ENCODE measurements at places on chromosomes 16 and 17.

DNA sequence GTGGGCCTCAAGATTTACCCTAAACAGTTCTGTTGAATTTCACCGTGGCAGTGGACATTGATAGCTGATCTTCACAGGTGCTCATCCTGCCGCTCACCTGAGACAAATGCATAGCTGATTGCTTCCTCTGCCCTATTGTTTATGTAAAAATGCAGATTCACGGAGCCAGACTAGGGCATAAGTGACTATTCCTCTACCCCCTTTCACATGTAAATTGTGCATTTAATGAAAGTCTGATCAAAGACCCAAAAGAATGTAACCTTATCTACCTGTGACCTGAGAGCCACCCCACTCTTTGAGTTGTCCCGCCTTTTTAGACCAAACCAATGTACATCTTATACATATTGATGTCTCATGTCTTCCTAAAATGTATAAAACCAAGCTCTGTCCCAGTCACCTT lies 312.4 kb upstream of the CDH5 start:
- no peak for DNase-seq

GRCh38 chr17:41962768-41963434 lies 3.7 kb upstream of the CNP start:
- peak; percentile 47 for DNase-seq

- DNase-seq: peak; percentile 77
Measured at GRCh38 chr17:13428611-13429042, 173.1 kb downstream of the HS3ST3A1 start.

DNA sequence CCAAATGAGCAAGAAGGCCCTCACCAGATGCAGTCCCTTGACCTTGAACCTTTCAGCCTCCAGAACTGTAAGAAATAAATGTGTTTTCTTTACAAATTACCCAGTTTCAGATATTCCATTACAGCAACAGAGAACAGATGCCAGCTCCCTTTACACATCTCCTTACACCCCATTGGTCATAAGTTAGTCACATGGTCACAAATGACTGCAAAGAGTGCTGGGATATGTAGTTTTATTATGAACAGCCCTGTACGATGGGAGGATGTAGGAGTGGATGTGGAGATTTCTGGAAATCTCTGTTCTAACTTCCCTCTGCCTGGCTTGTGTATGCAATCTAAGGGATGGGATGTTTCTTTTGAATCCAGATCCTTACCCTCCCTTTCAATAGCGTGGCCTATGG lies 13.3 kb upstream of the RPL38 start:
- peak; percentile 38 for DNase-seq

DNA sequence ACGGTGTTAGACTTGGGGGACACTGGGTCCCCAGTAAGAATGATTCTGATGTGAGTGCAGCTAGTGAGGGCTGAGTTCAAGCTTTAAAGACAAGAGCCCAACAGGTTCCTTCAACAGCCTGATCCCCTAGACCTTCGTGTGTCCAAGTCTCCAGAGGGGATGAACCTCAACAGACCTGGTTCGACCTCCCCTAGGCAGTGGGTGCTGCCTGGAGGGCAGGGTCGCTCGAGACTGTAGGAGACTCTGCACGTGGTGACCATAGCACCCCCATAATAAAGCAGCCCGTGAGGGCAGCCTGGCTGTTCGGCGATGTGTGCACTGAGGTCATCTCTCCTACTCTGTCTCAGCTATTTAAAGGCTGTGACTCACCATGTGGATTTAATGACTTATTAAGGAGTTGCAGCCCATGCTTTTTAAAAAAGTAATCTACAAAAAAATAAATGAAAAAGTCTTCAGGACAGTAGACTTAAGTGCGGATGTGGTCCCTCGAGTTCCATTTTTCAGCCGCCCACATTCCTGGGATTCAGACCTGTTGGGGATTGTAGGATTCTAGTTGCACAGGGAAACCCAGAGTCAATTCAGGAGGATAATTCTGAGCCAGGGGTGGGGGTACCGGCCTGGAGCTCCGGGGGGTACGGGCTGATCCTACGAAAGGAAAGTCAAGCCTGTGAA lies 23.4 kb upstream of the METRNL start:
- peak; percentile 80 for DNase-seq

DNA sequence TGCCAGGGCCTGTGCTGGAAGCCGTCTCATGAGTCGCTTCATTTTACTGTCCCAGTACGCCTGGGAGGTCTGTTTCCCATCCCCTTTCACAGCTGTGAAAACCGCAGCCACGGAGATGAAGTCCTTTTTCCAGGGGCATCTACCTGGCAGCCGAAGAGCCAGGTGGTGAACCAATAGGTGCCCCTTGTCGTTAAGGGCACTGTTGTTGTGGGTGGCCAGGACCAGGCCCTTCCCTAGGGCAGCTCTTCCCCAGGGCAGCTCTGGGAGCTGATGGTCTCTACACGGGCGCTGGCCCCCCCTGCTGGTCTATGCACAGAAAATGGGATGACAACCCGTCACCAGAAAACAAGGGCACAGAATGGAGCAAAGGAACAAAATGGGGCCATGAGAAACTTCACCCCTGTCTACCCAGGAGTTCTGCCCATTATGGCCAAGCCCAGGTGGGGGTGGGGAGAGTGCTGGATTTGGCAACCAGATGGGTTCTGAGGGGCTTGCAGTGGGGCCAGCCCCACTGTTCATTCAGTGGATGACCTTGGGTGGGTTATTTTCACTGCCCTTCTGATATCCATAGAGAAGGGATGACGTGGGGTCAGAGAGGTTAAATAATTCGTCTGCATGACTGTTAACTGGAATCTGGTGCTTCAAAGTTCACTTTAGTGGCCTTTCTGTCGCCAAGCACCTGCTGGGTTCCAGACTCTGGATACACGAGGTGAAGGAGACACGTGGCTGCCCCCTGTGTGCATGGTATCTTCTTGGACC lies 11.5 kb downstream of the RMI2 start:
- DNase-seq: peak; percentile 62

DNA sequence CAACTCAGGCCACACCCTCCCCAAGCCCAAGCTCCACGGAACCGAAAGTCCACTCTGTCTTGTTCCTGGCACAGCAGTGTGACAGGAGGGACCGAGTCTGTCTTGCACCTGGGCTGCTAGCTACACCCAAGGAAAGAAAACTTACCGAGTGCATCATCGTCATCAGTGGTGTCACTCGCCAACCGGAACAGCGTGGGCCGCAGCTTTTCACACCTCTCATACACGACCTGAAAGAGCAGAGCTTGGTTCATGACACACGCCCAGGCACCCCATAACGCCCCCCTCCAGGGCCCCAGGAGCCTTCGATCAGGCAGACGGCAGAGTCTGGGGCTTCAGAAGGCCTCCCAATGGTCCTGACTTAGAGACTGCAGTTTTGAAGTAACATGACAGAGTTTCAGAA lies 27.5 kb downstream of the GGA2 start:
- no peak for DNase-seq

- no peak for DNase-seq
Measured at GRCh38 chr16:50151756-50152155, 1.4 kb upstream of the TENT4B start.

DNA sequence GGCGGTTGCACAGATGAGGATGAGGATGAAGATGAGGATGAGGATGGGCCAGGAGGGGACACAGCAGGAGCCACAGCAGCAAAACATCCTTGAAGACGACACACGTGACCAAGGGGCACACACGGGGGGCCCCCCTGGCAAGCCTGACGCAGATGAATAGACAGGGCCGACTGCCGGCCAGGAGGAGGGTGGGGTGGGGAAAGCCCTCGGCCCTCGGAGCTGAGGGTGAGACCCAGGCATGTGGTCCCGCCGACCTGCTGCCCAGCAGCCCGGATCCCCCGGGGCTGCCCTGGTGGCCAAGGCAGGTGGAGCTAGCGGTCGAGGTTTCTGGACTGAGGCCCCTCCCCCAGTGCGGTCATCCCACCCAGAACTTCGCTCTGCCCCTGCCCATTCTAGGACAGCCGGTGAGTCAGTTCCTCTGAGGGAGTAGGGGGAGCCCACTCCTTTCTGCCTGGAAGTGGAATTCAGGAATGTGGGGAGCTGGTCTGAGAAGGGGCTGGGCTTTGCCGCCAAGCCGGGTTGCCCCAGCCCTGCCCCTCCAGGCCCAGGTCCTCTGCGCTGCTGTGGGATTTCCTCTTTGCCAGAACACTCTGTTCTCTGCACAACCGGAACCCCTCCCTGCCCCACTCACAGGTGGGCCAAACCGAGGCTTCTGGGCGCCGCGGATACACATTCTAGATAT lies 9.9 kb downstream of the CYGB start:
- peak; percentile 68 for DNase-seq

DNA sequence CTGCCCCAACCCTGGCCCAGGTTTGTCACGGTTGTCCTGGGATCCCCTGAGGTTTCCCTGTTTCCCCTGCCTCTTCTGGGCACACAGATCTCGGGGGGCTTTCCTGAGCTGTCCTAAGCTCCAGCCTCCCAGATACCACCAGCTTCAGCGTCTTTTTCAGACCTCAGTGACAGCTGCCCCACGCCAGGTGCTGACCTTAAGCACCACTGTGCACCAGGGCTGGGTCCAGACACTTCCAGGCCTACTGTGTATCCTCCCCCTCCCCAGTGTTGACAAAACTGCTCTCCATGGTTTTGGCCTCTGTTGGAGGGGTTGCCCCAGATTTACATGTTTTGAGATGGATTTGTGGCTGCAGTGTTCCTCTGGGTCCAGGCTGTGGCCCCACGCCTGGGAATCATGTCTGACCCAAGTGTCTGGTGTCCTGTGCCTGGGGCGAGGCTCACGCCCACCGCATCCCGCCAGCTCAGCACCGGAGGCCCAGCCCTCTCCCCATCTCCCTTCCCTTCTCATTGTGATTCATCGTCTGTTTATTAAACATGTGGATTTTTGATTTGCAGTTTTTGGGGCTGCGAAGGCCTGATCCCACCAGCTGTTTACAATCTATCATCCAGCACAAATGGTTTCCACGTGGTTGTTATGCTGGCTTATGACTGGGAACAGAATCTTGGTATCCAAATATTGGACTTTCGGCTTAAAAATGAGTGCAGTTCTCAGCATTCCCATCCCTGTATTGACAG lies 82.1 kb downstream of the METRNL start:
- DNase-seq: peak; percentile 82

DNA sequence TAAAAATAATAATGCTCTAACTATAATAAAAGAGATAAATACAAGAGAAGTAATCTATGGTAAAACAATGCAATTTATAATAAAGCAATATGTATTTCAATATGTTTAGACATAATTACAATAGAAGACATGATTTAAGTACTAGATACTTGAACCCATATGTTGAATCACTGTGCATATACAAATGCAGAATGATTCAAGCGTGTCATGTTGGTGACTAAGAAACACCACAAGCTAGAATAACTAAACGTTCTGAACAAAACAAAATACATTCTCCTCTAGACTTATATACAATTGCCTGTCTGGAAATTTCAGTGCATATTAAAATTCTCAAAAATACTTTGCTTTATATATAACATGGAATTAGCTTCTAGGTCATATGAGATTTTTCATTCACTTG lies 11.2 kb downstream of the TADA2A start:
- peak; percentile 38 for DNase-seq

DNA sequence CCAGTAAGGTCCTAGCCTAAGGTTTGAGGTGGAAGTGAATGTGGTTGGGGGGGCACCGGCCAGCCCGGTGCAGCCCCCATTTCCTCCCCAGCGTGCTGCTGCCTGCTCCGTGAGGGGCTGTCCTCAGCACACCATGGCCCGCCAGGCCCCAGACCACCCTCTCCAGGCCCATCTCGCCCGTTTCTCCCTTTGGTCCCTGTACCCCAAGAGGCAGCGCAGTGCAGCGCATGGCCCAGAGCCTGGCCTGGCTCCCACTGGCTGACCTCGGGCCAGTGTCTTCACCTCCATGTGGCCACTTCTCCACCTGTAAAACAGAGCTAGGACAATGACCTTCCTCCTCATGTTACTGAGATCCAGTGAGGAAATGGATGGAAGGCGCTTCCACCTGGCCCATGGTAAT lies 170.0 kb upstream of the GSE1 start:
- DNase-seq: no peak

DNA sequence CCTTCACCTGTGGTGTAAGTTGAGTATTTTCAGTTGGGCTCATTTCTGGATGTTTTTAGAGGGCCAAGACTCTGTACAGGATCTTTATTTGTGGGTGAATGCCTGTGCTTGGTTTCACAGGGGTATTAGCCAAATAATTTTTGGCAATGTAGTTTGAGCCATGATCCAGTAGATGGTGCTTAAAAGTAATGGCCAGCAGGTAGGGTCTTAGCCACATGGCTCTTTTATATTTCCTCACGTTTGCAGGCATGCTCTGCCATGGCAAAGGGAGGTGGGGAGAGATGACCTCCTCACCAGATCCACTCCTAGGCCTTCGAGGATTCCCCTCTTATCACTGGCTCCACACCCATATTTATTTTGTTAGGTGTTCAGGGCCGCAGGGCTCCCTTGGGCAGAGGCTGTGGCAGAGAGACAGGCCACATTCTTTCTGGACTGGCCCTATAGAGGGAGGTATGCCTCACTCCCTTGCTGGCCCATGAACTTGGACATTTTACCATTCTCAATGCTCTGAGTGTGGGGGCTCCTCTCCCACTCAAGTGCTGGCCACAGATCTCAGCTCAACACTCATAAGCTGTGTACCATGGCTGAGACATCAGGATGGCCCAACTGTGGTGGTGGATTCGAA lies 417.1 kb downstream of the XYLT1 start:
- DNase-seq: no peak

- no peak for DNase-seq
Measured at GRCh38 chr17:9886141-9886930, 18.7 kb downstream of the RCVRN start.

- no peak for DNase-seq
Measured at GRCh38 chr16:28951410-28951943, 740 bp downstream of the NFATC2IP start.

DNA sequence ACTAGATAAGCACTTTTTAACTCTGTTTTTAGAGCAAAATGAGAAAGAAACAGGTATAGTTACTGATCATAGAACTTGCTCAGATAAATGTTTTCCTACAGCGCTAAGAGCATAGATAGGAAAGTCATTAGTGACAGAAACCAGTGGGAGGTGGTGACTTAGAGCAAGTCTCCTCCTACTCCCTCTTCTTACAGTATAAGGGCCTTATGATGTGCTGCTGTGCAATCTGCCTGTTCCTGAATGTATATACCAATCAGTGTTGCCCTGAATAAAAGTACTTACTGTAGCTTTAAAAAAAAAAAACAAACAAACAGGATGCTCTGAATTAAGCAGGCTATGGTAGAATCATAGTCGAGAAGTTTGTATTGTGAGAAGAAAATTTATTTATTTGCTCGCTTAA lies 23.3 kb upstream of the RASL10B start:
- no peak for DNase-seq

Measured in fibroblast of skin of right quadriceps (primary cell).